KG1 (cell line): ENCODE measurements at places on chromosomes 6 and 20.
A peak's percentile ranks its signal among the peaks of the same experiment; 100 is the strongest.

- no peak for DNase-seq
Observed at GRCh38 chr20:37329481-37330165, 16.3 kb upstream of the SRC start.

- no peak for DNase-seq
Observed at GRCh38 chr6:21348504-21349195, 244.9 kb upstream of the SOX4 start.

DNA sequence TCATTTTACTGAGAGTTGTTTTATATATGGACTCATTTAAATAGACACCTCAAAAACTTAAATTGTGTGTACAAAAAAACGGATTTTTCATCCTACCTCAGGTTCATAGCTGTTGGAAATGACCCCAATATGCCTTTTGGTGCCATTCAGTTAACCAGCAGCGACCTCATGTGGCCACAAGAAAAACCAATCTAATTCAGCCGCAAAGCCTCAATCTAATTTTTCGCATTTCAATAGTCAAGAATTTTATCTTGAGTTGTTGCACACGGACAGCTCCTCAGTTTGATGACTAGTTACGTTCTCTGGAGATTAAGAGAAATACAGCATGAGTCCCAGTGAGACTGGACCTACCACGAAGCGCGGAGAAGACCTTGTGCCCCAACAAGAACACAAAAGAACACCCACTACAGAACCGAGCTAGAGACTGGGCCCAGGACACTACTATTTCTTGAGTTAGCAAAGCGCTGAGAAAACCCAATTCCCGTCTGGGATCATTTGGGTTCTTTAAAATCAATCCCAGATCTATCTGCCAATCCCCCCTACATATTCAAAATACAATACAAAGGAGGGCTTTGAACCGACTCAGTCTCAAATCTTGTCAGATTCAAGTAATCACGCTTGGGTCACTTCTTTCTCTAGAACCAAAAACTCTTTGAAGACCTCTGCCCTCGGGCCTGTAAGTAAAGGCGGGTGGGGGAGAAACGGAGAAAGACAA is 1.1 kb downstream of the TCP11 start:
- DNase-seq = peak; percentile 37

- no peak for DNase-seq
Observed at GRCh38 chr20:6501061-6501460, 266.4 kb upstream of the BMP2 start.

- no peak for DNase-seq
Observed at GRCh38 chr6:162964488-162965140, 236.8 kb downstream of the PACRG start.

- DNase-seq = peak; percentile 17
Observed at GRCh38 chr20:46307139-46307998, 929 bp downstream of the CDH22 start.

- DNase-seq = no peak
Observed at GRCh38 chr6:54629131-54629530, 217.4 kb upstream of the FAM83B start.

DNA sequence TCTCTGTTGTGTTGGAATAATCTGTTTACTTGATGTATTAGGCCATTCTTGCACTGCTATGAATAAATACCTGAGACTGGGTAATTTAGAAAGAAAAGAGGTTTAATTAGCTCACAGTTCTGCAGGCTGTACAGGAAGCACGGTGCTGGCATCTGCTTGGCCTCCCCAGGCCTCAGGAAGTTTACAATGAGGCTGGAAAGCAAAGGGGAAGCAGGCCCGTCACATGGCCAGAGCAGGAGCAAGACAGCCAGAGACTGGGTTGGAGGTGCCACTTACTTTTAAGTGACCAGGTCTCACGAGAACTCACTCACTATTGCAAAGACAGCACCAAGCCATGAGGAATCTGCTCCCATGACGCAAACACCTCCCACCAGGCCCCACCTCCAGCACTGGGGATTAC is 50.6 kb upstream of the FUCA2 start:
- no peak for DNase-seq

GRCh38 chr6:1382883-1383728 is 6.3 kb upstream of the FOXF2 start:
- no peak for DNase-seq

DNA sequence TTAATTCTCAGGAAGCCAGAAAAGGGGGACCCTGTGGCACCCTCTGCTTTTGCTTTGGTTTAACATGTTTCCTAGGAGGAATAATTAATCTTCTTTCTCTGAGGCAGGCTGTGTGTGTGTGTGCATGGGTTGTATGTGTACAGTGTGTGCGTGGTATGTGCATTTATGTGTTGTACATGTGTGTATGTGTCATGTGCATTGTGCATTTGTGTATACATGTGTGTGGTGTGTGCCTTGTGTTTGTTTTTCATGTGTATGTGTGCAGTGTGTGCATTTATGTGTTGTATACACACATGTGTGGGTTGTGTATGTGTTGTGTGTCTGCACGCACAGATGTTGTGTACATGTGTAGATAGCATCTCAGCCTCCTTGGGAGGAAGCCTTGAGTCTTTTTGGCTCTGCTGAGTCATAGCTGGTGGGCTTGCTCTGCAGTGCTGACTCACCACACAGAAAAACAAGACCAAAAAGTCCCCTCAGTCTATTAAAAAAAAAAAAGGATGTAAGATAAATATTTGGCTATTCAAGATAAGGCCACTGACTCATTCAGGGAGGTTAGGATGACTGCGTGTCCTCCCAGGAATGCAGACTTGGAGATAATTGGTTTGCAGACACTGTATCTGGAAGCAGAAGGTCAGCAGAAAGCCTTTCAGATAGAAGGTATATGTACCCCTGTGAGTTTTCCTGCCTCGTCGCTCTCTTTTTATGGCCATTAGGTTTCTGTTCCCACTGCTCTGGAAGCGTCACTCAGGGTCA is 58.6 kb downstream of the SYNJ2 start:
- DNase-seq = peak; percentile 18

GRCh38 chr20:6715401-6715941 is 52.0 kb upstream of the BMP2 start:
- DNase-seq = no peak

GRCh38 chr6:64547594-64548268 is 912.1 kb downstream of the PHF3 start:
- no peak for DNase-seq

- DNase-seq = no peak
Observed at GRCh38 chr6:113481458-113481857, 375.7 kb upstream of the MARCKS start.

DNA sequence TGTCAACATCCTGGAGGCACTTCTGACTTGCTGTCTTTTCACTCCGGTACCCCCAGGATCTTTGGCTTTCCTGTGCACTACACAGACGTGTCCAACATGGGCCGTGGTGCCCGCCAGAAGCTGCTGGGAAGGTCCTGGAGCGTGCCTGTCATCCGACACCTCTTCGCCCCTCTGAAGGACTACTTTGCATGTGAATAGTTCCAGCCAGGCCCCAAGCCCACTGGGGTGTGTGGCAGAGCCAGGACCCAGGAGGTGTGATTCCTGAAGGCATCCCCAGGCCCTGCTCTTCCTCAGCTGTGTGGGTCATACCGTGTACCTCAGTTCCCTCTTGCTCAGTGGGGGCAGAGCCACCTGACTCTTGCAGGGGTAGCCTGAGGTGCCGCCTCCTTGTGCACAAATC is 12.0 kb upstream of the MAPRE1 start:
- no peak for DNase-seq

DNA sequence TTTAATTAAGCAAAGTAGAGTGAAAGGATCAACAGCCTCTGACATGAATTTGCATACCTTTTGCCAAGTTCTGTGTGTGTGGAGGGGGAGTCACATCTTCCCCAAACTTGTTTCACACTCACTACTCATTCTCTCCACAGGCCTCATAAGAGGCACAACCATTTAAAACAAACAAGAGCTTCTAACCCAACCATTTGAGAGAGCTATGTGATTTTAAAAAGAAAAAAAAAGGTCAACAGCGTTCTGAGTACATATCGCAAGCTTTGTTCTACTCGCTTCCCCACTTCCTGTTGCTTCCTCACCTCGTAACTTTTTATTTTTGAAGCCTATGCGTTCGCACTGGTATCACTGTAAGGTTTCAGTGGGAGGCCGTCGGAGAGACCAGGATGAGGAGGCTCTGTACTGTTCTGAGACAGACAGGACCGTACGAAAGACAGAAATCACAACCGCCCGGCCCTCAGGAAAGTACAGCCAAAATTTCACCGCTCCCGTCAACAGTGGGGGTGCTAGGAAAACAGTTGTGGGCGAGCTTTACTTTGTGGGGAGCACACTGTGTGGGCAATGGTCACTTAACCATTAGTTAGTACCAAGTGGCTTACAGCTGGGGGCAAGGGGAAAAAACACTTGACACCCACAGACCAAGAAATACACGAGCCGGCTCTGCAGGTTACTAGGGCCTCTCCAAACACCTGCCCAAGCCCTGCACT is 61.3 kb downstream of the TRERF1 start:
- DNase-seq = no peak

DNA sequence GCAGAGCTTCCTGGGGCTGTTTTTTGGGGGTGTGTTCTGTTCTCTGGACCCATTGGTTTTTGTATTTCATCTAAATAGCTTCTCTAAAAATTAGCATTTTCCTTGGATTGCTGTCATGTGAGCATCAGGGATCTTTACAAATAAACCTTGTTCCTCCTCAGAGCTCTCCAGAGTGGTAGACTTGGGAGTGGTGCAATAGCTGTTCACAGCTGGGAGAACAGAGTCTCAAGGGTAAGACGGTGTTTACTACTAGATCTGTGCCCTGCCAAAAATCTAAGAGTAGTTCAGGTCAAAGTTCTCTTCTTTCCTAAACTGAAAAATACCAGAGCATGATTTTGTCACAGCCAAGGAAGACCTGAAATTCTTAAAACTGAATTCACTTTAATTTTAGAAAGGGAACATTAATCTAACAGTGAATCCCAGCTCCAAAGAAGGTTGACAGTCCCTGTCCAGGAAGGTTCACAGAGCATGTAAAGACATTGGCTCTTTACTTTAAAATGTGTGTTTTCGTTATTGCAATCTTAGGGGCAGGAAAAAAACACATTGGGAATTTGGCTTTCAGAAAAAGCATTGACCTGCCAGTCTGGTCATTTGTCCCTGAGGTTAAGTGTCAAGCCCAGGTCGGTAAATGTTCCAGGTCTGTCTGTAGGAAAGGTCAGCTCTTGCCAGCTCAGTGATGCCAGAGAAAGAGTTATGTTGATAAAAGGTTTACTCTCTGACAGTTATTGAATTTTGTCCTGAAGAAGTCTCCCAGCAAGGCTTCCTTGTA is 43.3 kb downstream of the VAPB start:
- no peak for DNase-seq

GRCh38 chr6:1770435-1770843 is 160.7 kb downstream of the FOXC1 start:
- peak; percentile 38 for DNase-seq

DNA sequence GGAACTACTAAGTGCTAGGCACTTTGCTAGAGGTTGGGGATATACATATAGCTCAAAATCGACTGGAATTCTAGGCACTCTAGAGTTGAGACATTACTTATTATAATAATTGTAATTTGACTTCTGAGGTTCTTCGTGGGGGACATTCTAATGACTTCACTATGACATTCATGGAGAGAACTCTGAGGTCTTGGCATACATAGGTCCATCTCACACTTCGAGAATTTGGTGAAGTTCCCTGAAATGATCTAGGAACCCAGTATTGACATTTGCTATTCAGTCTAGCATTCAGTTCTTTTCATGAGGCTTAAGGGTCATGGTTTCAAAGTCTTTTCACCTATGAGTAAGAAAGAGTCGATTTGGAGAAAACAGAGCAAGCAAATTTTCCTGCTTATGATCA is 446.6 kb upstream of the JAG1 start:
- no peak for DNase-seq

- DNase-seq = no peak
Observed at GRCh38 chr6:36149476-36149875, 19.2 kb downstream of the MAPK13 start.

DNA sequence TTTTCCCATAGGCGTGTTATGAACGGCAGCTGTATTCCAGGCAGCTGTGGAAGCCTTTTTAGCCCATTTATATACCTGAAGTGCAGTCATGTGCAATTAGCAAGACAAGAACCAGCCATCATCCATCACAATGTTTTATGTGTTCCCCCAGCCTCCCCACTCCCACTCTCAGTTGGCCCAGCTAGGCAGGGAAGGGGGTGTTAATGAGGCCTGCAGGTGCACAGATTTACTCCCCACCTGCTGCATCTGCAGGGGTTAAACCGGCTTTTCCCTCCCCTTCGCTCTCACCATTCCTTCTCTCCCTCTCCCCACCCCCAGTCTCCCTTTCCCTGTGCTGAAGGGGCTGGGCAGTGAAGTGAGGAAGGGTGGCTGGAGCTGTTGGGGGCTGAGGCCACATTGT is 149.8 kb upstream of the AKAP12 start:
- no peak for DNase-seq

- no peak for DNase-seq
Observed at GRCh38 chr6:34331371-34332050, 61.0 kb downstream of the NUDT3 start.

DNA sequence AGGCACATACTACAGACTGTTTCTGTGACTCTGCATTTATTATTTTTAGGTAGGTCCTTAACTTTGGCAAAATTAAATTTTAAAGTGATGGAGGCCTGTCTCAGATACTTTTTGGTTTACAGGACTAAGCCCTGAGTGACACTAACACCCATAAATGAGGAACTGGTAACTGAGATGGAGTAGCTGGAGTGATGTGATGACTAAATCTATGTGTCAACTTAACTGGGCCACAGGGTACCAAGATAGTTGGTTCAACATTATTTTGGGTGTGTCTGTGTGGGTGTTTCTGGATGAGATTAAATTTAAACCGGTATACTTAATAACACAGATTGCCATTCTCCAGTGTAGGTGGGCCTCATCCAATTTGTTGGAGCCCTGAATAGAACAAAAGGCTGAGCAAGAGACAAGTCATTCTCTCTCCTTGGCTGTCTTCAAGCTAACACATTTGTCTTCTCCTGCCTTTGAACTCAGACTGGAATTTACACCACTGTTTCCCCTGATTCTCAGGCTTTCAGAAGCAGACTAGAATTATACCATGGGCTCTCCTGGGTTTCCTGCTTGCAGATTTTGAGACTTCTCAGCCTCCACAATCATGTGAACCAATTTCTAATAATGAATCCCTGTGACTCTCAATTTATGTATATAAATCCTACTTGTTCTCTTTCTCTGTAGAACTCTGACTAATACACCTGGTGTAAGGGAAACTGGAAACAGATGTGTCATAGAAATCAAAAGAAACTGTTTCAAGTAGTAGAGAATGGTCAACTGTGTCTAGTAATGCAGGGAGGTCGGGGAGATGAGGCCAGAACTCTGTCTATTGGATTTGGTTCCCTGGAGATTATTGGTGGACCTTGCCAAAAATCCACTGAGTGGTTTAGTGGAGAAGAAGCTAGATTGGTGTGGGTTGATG is 579.2 kb downstream of the EPM2A start:
- DNase-seq = no peak

GRCh38 chr6:90460051-90460450 is 126.8 kb downstream of the MAP3K7 start:
- no peak for DNase-seq

- DNase-seq = no peak
Observed at GRCh38 chr20:31573555-31574321, 31.4 kb upstream of the ID1 start.

- no peak for DNase-seq
Observed at GRCh38 chr6:158564243-158565121, 4.6 kb downstream of the TMEM181 start.

GRCh38 chr20:64101731-64102621 is 5.4 kb downstream of the NPBWR2 start:
- DNase-seq = no peak
